ENCODE measurements at places on chromosomes 11 and 22.

DNA sequence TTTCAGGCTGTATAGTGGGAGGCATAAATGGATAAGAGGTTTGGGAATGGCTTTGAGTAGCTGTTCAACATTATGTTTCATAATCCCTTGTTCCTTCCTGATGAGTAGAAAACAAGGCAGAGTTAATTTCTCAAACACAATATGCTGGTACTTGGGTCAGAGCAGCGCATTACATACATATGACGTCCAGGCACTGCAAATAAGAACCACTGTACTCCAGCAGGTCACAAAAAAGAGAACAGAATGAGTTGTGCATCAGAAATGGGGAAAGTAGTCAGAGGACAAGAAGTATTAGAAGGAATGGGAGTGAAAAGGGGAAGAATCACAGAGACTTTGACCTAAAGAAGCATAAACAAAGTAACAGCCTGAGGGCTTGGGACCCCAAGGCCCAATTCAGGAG lies 44.0 kb upstream of the RDX start:
- DNase-seq, result no peak

- DNase-seq, result no peak
Measured at GRCh38 chr11:66176650-66177049, 91.8 kb upstream of the RAB1B start.

DNA sequence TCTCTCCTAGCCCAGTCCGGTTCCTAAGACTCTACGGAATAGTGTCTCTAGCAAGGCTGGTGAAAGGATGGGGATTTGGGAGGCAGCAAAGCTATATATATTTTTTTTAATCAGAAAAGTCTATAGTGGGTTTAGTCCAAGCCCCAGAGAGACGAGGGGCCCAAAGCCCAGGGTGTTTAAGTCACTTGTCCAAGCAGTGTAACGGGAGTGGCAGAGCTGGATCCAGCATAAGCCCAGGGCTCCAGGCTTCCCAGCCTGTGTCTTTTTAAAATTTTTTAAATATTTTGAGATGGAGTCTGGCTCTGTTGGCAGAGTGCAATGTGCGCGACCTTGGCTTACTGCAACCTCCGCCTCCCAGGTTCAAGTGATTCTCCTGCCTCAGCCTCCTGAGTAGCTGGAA lies 6.8 kb downstream of the GRIK4 start:
- no peak for DNase-seq

- DNase-seq, result no peak
Measured at GRCh38 chr22:25357132-25357455, 137.7 kb downstream of the CRYBB2 start.

DNA sequence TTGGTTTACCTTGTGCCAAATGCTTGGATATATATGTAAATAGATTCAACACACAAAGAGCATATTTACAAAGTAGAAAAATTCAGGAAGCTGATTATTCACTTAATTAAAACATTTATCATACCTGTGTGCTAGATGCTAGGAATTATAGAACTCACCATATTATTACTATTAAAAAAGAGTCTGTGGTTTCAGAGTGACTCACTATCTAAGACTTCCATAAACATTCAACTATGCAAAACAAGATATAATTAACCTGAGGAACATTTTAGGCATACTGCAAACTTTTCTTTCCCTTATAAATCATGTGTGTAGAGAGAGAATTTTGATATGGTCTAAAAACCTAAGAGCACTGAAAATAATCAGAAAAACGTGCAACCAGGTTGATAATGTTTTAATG lies 27.3 kb downstream of the CTSC start:
- no peak for DNase-seq

- no peak for DNase-seq
Measured at GRCh38 chr11:101442171-101442570, 141.6 kb downstream of the TRPC6 start.

GRCh38 chr11:121336279-121336937 lies 43.8 kb downstream of the SC5D start:
- no peak for DNase-seq

DNA sequence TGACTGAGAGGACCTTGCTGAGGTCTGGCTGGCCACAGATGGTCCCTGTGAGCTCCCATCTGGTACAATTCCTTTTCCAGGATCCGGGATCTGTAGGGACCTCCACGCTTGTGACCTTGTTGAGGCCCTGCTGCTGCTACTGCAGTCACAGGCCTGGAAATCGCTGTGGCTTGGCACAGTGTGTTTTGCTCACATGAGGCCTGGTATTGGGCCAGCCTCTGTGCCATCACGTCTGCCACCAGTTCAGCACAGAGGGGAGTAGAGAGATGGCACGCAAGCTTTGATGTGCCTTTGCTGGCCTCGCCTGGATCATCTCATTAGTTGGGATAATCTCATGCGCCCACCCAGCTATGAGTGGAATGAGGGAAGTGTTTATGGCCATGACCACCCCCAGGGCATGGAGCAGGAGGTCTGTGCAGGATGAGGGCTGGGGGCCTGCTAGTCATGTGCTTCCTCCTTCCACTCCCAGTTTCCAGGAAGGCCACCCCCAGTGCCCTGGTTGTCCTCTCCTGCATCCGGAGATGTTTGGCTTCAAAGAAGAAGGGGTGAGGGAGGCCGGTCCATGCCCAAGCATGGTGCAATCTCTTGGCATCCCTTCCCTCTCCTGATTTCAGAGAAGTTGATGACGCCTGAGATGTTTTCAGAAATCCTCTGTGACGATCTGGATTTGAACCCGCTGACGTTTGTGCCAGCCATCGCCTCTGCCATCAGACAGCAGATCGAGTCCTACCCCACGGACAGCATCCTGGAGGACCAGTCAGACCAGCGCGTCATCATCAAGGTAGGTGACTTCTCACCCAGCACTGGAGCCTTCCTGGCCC lies 22.4 kb downstream of the DERL3 start:
- no peak for DNase-seq

GRCh38 chr11:133552938-133553337 lies 20.6 kb upstream of the OPCML start:
- DNase-seq, result no peak

DNA sequence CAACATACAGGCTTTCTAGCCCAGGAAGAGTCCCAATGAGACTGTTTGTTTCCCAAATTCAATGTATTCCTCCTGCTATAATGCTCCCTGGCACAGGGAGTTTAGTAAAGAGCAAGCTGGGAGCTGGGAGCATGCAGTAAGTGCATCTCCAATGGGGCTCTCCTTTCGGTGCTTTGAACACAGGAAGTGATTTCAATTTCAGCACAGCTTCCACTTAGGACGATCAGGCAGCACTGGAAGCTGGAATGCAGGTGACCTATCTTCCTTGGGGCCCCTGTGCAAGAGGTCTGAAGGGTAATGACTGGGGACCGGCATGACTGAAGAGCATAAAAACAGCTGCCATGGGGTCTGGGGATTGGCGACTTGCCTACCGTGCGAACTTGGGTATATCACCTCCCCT lies 76.0 kb downstream of the LARGE1 start:
- DNase-seq, result no peak

GRCh38 chr11:95450547-95451123 lies 219.6 kb upstream of the SESN3 start:
- DNase-seq, result no peak

DNA sequence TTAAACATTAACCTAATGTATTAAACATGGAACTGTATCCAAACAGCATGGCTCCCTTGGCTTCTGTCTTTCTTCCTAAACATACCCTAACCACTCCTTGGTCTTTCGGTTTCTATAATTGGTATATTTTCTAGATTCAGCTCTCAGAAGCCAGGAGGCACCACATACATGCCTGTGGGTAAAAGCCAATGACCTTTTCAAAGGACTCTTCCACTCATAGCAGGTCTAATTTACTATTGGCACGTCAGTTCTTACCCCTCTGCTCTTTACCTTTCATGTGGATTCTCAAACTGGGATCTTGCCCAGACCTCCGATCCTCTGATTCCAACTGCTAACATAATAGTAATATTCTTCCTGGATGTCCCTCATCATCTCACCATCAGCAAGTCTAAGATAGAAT lies 835.1 kb downstream of the NTM start:
- no peak for DNase-seq

DNA sequence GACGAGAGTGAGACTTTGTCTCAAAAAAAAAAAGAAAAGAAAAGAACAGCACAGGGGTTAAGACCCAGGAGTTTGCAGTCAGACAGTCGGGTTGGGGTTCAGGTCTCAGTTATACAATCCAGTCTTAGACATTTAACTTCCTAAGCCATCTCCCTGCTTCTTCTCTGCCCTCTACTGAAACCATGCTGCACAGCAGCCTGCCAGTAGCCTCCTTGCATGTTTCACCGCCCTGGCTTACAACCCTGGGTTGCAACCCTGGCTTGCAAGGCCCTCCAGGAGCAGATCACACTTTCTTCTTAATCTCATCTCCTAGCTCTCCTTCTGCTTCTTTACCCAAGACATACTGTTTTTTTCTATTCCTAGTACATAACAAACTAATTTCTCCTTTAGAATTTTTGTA lies 5.9 kb upstream of the B3GAT3 start:
- DNase-seq, result no peak
